ENCODE measurements at places on chromosomes 12 and 14.

DNA sequence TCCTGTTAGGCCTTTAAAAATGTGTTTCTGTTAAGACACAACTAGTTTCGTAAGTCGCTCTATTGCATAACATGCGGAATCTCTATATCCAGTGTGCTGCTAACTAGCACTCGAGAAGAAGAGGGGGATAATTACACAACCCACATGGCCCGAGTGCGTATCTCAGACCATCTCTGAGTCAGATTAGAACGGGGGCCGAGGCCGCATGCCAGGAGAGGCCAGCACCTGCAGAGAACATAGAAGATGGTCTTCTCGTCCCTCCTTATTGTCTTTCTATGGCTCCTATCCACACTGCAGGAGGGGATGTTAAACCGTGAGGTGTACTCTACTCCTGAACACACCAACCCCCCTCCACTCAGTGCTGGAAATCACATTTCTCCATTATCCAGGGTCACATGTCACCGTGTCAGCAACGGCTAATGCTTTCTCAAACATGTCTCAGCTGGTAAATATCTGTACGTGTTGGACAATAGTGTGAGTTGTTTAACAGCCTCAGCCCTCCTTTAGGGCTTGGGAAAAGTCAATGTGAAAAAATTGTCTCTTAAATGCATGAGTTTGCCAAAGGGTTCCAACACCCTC is 56.3 kb downstream of the CCDC88C start:
- DNase-seq = no peak

GRCh38 chr12:54126029-54126695 is 62.6 kb downstream of the SMUG1 start:
- DNase-seq = no peak

DNA sequence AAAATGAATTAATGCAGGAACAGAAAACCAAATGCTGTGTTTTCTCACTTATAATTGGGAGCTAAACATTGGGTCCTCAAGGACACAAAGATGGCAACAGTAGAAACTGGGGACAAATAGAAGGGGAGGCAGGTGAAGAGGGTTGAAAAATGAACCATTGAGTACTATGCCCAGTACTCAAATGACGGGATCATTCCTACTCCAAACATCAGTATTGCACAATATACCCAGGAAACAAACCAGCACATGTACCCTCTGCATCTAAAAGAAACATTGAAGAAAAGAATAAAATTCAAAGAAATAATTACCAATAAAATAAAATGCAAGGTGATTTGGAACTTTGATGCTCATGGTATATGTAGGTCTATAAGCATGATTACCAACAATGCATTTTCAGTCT is 110.8 kb downstream of the LMO3 start:
- no peak for DNase-seq

DNA sequence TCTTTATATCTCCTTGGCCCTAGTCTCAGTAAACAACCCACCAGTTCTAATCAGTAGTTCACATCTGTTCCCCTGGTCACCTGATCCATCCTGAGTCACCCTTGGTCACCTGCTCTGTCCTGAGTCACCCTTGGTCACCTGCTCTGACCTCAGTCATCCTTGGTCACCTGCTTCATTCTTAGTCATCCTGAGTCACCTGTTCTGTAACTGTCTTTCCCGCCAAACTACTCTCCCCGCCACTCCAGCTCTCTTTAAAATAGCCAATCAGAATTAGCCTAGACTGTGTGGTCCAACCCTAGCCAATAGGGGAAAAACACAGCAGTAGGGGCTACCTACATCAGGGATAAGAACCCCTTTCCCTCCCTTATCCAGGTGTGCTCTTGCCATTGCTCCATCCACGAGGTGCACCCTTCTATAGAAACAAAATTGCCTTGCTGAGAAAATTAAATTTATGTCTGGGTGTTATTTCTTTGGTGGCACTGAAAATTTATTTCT is 245.4 kb upstream of the DIO3 start:
- DNase-seq = no peak

DNA sequence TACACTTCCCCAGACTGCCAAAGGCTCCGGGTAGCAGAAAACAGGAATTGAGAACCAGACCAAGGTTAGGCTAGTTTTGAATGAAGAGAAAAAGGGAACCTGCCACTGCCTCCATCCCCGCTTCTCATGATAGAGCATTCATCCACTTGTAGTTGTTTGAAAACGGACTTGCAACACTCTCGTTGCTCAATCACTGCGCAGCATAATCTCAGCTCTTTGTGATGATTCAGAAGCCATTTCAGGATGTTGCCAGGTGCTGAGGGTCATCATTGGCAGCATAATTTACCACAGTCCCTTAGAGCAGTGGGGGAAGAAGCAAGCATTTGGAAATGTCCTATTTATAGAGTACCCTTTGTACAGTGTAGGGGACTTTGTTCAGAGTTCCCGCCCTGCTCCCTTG is 25.6 kb downstream of the KCNK13 start:
- DNase-seq = no peak

DNA sequence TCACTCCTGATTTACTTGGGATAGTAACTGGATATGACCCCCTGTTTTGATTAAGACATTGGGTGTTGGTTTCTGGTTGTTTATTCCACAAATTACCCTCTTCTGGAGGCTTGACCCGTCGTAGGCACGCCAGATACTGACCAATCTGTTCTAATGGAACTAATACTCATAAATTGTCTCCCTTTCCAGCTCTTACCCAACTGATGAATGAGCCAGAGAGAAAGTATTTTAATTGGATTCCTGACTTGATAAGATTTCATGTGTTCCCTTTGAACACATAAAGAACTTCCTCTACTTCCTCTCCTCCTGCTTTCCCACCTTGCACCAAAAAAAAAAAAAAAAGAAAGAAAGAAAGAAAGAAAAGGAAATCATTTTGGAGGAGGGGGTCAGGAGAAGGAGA is 340.9 kb downstream of the PCNX1 start:
- no peak for DNase-seq

DNA sequence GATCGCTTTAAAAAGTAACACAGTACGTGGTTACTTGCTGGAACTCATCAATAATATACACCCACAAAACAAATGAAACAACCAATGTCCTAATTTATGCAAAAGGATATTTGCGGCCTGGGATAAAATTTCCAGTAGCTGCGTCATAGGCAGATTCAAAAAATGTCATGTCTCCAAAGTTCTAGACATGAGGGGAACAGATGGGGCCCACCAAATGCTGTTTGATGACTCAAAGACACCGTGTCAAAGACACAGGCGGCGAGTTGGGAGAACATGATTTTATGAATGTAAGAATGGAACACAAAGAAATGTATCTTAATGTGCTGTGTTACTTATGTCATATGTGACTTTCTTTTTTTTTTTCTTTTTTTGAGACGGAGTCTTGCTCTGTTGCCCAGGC is 34.3 kb upstream of the NCOR2 start:
- no peak for DNase-seq

GRCh38 chr12:118544569-118544968 is 168.2 kb downstream of the SUDS3 start:
- no peak for DNase-seq

DNA sequence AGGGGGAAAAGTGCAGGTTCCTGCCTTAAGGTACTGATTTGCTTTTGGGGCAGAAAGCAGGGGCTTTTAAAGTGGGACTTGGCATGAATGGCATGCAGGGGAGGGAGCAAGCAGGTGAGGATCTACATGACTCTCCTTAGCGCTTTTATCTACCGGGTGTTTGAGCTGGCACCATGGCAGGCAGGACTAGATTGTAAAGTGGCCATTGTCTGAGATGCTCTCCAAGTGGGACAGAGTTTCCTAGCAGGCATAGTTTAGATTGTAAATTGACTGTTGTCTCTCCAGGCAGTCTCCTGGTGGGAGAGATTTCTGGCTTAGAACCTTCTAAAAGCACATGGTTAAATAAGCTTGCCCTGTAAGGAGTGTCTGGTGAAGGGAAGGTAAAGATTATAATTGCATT is 5.3 kb upstream of the DICER1 start:
- DNase-seq = no peak

DNA sequence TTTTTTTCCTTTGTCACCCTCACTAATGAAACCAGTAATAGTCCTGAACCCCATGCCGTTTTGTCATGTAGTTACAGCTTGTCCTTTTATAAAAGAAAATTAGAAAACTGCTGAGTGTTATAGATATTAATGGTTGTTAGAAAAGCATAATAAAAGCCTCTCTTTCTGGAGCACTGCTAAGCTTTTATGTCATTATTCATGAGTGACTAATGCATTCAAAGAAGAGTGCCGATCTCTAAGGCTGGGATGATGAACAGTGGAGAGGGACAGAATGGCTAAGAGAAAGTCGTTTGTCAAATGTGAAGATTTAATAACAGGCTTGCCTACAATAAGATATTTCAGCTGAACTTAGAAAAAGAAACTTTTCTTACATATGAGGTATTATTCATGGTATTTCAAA is 121.6 kb downstream of the MGAT4C start:
- DNase-seq = no peak

DNA sequence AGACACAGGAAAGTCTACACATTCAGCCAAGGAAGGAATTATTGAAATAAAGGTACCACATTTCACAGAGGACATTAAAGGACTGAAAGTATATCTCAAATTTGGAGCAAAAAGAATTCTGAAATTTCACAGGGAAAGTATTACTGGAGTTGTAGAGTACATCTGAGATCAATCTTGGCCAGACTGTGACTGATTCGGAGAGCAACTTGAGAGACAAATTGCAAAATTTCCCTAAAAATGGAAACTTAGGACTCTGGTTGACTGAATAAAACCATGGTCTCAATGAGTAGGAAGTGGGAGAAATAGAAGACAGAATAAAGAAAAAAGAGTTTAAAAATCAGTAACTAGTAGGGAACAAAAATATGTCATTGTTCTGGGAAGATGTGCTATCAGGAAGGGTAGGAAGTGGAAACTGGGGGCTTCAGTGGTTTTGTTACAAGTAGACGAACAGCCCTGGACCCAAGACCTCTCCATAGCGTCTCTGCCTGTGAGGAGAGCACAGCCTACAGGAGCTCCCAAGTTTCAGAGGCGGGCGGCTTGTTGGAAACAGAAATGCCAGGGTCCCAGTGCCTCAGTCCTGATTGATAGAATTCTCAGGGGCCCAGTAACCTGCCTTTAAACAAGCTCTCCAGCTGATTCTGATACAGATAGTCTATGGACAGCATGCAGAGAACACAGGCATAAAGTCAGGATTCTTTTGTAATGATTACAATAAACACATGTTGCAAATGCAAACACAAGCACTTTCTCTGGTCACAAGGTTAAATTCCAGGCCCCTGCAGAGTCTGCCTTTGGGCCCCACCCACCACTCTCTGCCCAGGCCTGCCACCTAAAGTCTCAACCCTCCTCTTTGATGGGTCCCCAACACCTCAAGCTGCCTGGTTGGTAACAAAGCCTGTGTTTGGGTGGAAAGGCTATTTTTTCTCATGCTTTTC is 63.1 kb downstream of the BBS10 start:
- DNase-seq = no peak

DNA sequence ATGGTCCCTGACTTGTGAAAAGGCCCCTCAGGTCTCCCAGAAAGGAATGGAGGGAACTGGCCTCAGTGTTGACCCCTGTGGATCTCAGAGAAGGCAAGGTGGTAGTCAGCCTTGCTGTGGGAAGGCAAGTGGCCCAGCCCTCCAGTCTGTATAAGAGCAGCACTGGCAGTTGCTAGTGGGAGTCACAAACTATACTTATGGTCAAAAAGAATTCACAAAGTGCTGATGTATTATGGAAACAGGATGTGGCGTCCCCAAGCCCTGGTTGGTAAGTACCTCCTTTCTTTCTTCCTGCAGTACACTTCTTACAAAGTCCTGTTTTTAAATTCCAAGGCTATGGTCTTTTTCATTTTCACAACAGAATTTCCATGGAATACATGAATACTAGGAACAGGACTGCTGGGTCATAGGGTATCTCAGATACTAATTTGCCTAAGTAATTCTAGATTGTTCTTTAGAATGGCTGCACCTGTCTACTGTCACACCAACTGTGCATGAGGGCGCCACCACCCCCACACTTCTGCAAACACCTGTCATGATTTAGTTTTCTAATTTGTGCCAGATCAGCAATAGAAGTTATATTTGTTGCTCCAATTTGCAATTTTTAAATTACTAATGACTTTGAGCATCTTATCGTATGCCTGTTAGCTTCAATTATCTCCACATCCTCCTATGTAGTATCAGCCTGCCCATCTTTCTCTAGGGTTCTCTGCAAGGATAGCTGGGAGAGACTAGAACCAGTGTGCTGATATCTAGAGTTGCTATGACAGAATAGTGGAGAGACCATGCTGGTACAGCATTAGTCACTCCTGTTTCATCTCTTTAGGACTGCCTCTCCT is 40.7 kb upstream of the TMEM263 start:
- DNase-seq = no peak

GRCh38 chr14:50344116-50344775 is 32.1 kb downstream of the DMAC2L start:
- DNase-seq = no peak

DNA sequence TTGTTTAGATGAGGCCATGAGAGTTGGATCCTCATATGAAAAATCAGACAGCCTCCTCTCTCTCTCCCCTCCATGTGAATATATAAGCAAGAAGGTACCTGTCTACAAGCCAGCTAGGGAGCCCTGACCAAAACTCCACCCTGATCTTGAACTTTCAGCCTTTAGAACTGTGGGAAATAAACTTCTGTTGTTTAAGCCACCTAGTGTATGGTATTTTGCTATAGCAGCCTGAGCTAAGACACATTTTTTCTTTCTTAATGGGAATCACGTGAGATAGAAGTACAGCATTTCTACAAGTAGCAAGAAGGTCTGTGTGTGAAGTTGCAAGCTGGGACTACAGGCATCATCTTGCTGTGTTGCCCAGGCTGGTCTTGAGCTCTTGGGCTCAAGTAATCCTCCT is 16.3 kb upstream of the ABHD12B start:
- no peak for DNase-seq

GRCh38 chr14:92813201-92813600 is 19.1 kb downstream of the GOLGA5 start:
- no peak for DNase-seq

DNA sequence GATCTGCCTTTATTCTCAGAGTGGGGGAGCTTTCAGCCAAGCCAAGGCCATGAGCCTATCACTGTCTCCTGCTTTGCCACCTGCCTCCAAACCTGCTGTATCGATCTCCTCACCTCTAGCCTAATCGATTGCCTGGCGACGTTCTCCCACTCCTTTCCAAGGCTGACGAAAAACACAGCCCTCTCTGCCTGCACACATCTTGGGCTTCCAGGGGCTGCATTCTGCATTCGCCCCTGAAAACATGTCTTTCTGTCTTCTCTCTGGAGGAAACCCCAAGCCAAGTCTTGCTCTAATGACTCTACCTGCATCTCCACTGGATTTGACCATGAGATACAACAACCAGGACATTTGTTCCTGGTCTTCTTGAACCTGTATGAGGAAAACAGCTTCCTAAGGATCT is 540.7 kb downstream of the BCL11B start:
- DNase-seq = no peak

GRCh38 chr12:12749433-12749832 is 32.3 kb downstream of the CDKN1B start:
- DNase-seq = no peak

DNA sequence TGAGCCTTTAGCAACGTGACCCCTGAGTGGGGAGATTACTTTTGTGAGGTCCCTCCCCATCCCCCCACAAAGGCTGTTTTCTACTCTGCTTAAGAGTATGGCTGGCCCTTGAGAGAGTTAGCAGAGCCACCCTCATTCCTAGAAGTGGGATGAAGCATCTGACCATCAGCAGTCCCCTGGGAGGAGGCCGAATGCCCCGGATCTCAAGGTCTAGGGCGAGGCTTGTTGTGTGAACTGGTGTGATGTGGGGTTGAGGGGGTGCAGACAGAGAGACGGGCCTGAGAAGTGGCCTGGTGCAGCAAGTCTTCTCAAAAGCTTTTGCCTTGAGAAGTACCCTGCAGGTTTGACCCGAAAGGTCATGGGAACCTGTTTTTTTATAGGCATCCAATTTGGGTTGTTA is 153.0 kb upstream of the FKBP4 start:
- no peak for DNase-seq

- no peak for DNase-seq
These were observed 111.9 kb downstream of the PAX9 start for GRCh38 chr14:36773558-36773957.

Measured in esophagus squamous epithelium (tissue), 5 donors.